ENCODE measurements at places on chromosomes 7 and 10.
A peak's percentile ranks its signal among the peaks of the same experiment; 100 is the strongest.

GRCh38 chr10:122248356-122249302 is 22.5 kb upstream of the BTBD16 start:
- no peaks in the 10 kb centered on the region for H3K27me3 ChIP-seq
- no peak overlapping the region for H3K4me3 ChIP-seq
- DNase-seq, result no peak
- H3K4me1 ChIP-seq, result no peaks in the 10 kb centered on the region
- no peaks in the 10 kb centered on the region for H3K36me3 ChIP-seq

- H3K36me3 ChIP-seq, result no peaks in the 10 kb centered on the region
- no peak overlapping the region for H3K27ac ChIP-seq
- peaks cover 5% of the 10 kb centered on the region for H3K4me1 ChIP-seq
Measured at GRCh38 chr7:66769833-66770512, 29.4 kb downstream of the RABGEF1 start.

DNA sequence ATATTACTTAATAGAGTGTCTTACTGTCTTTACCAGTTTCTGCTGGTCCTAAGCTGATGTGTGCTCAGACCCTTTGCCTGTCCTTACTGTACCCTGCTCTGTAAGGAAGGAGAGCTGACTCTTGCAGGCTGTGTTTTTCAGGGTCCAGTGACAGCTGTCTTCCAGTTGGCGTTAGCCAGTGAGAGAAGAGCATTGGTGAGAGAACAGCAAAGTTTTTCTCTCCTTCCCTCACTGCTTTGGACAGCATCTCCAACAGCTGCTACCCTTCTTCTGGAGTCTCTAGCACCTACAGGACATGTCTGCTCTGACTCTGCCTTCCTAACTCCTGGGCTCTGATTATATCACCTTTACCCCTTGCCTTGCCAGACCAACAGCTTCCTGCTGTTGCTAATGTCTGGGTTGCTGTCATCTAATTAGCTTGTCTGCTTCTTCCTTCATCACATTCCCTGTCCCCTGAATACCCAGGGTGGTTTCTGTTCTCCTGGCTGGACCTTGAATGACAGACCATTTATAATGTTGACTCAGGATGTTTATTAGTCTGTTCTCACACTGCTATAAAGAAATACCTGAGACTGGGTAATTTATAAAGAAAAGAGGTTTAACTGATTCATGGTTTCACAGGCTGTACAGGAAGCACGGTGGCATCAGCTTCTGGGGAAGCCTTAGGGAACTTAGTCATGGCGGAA is 23.5 kb upstream of the PANK1 start:
- no peaks in the 10 kb centered on the region for H3K27me3 ChIP-seq
- H3K4me3 ChIP-seq, result no peak overlapping the region
- peaks cover 8% of the 10 kb centered on the region for H3K4me1 ChIP-seq
- no peak for DNase-seq
- no peak overlapping the region for H3K27ac ChIP-seq
- H3K36me3 ChIP-seq, result no peaks in the 10 kb centered on the region

DNA sequence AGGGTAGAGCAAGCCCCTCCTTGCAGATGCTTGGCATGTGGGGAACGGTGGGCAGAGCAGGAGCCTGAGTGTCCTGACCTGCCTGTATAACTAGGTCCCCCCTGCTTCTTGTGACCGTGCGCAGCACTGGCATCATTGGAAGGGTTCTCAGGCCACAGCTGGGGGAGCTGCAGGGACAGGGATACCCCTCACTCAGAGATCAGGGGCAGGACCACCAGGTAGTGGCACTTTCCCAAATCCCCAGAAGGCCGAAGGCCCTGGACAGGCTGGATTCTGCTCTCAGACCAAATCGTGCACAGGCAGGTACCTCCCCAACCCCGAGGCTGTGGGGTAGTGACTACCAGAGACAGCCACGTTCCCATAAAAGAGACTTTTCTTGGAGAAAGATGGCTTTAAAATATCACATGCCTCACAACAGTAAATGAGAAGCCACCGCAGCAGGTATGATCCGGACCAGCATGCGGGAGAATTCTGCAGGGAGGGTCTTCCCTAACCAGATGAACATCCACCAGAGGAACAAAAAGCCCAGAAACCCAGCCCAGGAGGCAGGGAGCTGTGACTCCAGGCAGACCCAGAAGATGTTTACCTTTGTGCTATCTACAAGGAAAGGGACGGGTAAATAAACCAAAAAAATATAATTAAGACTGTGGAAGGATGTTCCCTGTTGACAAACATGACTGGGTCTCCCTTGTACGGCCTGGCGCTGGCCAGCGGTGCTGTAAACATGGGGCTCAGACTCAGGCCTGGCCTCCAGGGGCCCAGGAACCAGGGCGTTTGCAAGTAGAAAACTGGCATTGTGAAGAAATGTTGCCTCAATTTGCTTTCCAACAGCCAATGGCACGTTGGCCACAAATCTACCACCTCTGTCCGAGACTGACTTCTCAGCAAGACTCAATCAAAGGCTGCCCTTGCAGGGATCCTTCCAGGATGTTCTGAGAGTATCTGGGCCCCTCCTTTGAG is 180.0 kb downstream of the TNS3 start:
- H3K27ac ChIP-seq, result no peak overlapping the region
- H3K4me1 ChIP-seq, result peaks cover 8% of the 10 kb centered on the region

- no peak for DNase-seq
- H3K4me1 ChIP-seq, result no peaks in the 10 kb centered on the region
- H3K27ac ChIP-seq, result no peak overlapping the region
- no peaks in the 10 kb centered on the region for H3K27me3 ChIP-seq
- no peak overlapping the region for H3K4me3 ChIP-seq
Measured at GRCh38 chr7:111762799-111763198, 200.5 kb upstream of the IMMP2L start.

DNA sequence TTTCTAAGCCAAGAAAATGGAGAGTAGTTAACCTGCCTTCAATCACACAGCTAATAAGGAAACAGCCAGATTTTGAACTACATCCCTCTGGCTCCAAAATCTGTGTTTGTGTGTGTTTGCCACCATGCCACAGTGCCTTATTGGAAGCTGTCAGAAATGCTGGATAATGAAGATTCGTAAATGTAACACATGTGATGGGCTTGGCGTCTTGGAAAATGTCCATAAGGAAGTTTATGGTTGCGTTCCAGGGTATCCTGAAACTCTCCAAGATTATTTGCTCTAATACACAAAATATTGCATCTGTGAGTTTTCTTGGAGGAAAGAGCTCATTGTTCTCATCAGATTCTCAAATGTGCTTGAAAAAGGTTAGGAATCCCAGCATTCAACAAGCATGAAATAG is 22.7 kb downstream of the MYOF start:
- H3K27ac ChIP-seq, result no peak overlapping the region
- H3K4me1 ChIP-seq, result peaks cover 7% of the 10 kb centered on the region
- H3K36me3 ChIP-seq, result no peaks in the 10 kb centered on the region
- no peak overlapping the region for H3K4me3 ChIP-seq
- no peaks in the 10 kb centered on the region for H3K27me3 ChIP-seq

GRCh38 chr7:155166673-155167370 is 96.7 kb downstream of the HTR5A start:
- no peak overlapping the region for H3K27ac ChIP-seq
- H3K4me3 ChIP-seq, result no peak overlapping the region
- no peak for DNase-seq
- H3K4me1 ChIP-seq, result no peaks in the 10 kb centered on the region

DNA sequence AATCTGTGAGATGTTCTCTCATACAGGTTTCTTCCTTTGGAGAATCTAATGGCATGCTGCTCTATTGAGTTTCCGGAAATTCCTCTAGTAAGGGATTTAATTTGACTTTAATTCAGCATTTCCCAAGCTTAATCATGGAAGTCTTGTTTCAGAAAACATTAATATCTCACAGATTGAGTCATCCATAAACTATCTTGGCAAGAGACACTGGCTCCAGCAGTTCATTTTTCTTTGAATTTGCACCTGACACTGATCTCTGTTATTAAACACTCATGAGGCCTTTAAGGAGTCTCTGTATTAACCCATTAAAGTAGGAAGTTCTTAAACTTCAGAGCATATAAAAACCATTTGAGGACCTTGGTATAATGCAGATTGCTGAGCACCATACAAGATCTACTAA is 3.6 kb upstream of the ITGB8 start:
- no peak overlapping the region for H3K4me3 ChIP-seq
- H3K36me3 ChIP-seq, result no peaks in the 10 kb centered on the region
- no peak overlapping the region for H3K27ac ChIP-seq
- H3K4me1 ChIP-seq, result peaks cover 7% of the 10 kb centered on the region

DNA sequence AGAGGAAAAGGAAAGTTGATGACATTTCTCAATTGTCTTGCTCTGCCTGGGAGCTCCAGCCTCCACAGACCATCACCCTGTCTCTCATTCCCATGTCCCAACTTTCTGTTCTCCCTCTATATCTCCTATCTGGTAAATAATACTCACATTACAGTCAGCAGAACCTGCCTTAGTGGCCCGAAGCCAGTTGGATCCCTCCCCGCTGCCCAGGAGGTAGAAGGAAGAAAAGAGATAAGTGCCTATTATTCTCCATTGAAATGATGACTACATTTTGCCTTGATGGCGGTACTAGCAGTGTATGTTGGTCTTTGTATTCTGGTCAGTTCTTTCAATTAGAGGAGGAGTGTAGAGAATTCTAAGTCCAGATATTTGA is 91.9 kb downstream of the CSTF2T start:
- H3K4me1 ChIP-seq, result peaks cover 39% of the 10 kb centered on the region
- peak overlapping the region; percentile 43 for H3K27ac ChIP-seq

DNA sequence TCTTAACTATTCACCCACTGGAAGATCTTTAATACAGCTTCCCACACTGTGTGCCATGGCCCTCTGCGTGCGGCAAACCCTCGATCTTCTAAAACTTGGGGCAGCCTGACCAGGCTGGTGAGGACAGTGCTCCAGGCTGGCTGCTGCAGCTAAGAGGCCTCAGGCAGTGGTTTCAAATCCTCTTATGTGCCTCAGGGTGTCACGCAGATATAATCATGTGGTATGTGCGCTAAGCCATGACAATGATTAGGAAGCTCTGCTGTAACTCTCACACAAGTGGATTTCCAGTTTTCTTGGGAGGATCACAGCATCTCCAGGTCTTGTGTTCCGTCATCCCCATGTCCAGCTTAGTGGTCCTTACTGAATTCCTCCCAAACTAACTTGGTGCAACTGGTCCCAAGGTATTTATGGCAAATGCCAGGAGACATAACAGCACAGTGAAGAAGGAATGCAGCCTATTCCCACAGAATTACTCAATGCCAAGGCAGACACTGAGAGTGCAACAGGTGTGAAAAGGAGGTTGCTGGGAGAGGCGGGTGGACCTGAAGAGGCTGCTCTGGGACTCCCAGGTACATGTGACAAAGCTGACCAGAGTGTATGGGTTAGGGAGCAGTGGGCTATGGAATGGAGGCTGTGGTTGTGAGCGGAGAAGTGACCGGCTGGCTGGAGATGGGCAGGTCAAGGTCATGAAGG is 2.3 kb downstream of the HPS1 start:
- H3K36me3 ChIP-seq, result no peaks in the 10 kb centered on the region
- no peaks in the 10 kb centered on the region for H3K4me1 ChIP-seq
- no peak for DNase-seq
- no peak overlapping the region for H3K4me3 ChIP-seq
- H3K27me3 ChIP-seq, result no peaks in the 10 kb centered on the region

DNA sequence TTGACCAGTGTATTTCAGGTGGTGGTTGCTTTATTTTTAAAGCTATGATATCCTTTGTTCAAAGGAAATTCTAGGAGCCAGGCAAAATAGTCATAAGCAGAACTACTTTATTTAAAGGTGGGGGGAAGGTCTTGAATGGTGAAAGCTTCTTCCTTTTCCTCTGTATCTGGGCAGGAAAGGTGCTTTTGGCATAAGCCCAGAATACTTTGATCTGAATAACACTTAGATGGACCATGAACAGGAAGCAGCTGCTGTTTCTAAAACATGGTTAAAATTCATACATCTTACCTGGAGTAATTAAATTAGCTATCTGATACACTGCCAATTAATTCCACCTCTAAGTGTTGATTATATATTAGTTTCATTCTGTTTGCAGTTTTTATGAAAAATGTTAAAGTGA is 13.3 kb downstream of the ZNF804B start:
- H3K4me3 ChIP-seq, result no peak overlapping the region
- peaks cover 6% of the 10 kb centered on the region for H3K4me1 ChIP-seq
- H3K27ac ChIP-seq, result no peak overlapping the region
- no peaks in the 10 kb centered on the region for H3K36me3 ChIP-seq
- no peaks in the 10 kb centered on the region for H3K27me3 ChIP-seq
- DNase-seq, result no peak

GRCh38 chr7:127652333-127653248 is 597 bp downstream of the SND1 start:
- H3K27ac ChIP-seq, result peak overlapping the region; percentile 53
- H3K4me3 ChIP-seq, result peak overlapping the region; percentile 88
- no peaks in the 10 kb centered on the region for H3K27me3 ChIP-seq
- H3K4me1 ChIP-seq, result peaks cover 38% of the 10 kb centered on the region
- DNase-seq, result no peak

- H3K4me1 ChIP-seq, result peaks cover 7% of the 10 kb centered on the region
- H3K27ac ChIP-seq, result no peak overlapping the region
- H3K4me3 ChIP-seq, result no peak overlapping the region
- no peak for DNase-seq
Measured at GRCh38 chr10:21030091-21030490, 133.0 kb upstream of the NEBL start.

DNA sequence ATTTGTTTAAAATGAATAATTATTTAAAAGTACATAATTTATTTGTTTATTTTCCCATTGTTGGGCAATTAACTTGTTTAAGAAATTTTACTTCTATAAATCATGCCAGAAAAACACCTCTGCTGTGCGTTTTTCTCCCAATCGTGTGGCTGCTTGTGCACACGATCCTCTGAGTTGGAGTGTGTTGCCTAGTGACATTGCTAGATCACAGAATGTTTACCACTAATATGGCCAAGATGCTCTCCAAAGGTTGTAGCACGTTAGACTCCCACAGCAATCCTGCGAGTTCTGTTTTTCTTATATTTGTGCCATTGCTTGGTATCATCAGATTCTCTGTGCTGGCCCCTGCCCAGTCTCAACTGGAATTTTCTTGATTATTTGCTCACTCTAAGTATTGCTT is 207.1 kb upstream of the ADCY1 start:
- H3K4me3 ChIP-seq, result no peak overlapping the region
- H3K27ac ChIP-seq, result no peak overlapping the region
- no peaks in the 10 kb centered on the region for H3K4me1 ChIP-seq
- no peak for DNase-seq
- no peaks in the 10 kb centered on the region for H3K27me3 ChIP-seq

- no peaks in the 10 kb centered on the region for H3K4me1 ChIP-seq
- H3K4me3 ChIP-seq, result no peak overlapping the region
- H3K27me3 ChIP-seq, result peaks cover 100% of the 10 kb centered on the region
Measured at GRCh38 chr7:27153526-27153925, 1.1 kb upstream of the HOXA3 start.

GRCh38 chr10:70893227-70894006 is 5.1 kb upstream of the PCBD1 start:
- H3K27ac ChIP-seq, result no peak overlapping the region
- no peak overlapping the region for H3K4me3 ChIP-seq
- no peaks in the 10 kb centered on the region for H3K36me3 ChIP-seq

- H3K4me3 ChIP-seq, result no peak overlapping the region
- H3K27ac ChIP-seq, result no peak overlapping the region
- no peaks in the 10 kb centered on the region for H3K36me3 ChIP-seq
- H3K27me3 ChIP-seq, result no peaks in the 10 kb centered on the region
- no peaks in the 10 kb centered on the region for H3K4me1 ChIP-seq
Measured at GRCh38 chr7:141941075-141941474, 5.7 kb downstream of the CLEC5A start.
